Stimulated activated CD4-positive, alpha-beta T cell treated with anti-CD3 and anti-CD28 coated beads, TNF-alpha, amount 100 ng/mL, for 48 hours (primary cell): ENCODE measurements at places on chromosomes 13 and 19.

GRCh38 chr13:103695320-103695719, 629.1 kb upstream of the SLC10A2 start:
- no peak for DNase-seq

DNA sequence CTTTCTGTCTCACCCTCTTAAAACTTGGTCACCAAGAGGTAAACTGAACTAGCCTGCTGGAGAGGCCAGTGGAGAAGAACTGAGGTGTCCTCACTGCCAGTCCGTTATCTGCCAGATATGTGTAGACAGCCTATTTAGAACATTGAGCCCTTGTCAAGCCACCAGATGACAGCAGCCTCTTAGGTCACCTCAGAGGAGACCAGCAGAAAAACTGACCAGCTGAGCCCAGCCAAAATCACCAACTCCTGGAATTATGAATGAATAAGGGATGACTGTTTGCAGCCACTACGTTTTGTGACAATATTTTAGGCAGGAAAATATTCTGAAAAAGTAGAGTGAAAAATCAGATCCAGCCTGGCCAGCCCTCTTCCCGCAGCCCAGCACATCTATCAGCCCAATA, 513.9 kb downstream of the DCT start:
- DNase-seq: no peak

DNA sequence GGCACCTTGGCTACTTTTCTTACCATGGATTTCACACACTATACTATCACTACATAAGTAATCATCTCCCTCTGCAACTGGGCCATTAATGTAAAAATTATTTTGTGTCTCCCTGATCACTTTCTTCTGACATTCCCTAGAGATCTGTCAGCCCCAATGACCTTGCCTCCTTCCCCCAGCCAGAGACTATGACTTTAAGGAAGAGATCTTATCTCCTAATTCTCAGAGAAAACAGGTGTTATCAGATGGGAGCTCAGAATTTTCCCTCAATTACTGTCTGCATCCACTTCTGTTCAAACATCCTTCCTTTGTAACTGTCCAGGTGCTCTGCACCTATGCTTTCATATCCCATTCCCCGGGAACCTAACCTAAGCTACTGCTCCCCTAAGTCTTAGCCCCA, 397.5 kb downstream of the DIAPH3 start:
- no peak for DNase-seq

- no peak for DNase-seq
Measured at GRCh38 chr13:49754146-49754545, 38.3 kb downstream of the KPNA3 start.

DNA sequence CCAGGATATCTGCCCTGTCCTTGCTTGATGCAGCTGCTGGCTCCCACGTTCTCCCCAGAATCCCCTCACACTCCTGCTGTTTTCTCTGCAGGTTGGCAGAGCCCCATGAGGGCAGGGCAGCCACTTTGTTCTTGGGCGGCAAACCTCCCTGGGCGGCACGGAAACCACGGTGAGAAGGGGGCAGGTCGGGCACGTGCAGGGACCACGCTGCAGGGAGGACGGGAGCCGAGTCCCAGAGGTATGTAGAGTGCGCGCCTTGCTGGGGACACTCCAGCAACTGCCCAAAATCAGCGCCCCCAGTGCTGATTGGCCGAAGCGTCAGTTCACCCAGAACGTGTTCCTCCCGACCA, 30.3 kb upstream of the MIER2 start:
- DNase-seq: no peak

GRCh38 chr13:100899720-100900316, 225.2 kb upstream of the TMTC4 start:
- no peak for DNase-seq

DNA sequence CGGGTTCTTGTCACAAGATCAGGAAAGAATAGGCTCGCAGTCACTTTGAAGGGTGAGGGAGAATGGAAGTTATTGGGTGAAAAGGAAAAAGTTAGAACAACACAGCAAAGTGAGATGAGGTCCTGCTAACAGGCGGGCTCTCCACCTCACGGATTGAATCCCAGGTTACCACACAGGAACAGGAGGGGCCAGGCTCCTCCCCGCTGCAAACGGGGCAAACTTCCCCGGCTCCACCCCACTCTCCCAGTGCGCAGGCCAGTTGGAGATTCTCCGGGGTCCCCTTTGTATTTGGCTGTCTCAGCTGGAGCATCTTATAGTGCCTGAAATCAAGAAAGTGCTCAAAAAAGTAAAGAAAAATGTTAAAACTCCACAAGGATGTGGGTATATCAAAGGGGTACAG, 78.3 kb upstream of the IPO5 start:
- DNase-seq: no peak

GRCh38 chr13:94009701-94010100, 469.8 kb downstream of the DCT start:
- no peak for DNase-seq

GRCh38 chr19:1133471-1133929, 29.7 kb downstream of the GPX4 start:
- peak; percentile 83 for DNase-seq

- DNase-seq: no peak
Measured at GRCh38 chr19:54478677-54479266, 5.7 kb upstream of the CDC42EP5 start.

- DNase-seq: no peak
Measured at GRCh38 chr19:56403261-56403660, 871 bp upstream of the ZNF583 start.

DNA sequence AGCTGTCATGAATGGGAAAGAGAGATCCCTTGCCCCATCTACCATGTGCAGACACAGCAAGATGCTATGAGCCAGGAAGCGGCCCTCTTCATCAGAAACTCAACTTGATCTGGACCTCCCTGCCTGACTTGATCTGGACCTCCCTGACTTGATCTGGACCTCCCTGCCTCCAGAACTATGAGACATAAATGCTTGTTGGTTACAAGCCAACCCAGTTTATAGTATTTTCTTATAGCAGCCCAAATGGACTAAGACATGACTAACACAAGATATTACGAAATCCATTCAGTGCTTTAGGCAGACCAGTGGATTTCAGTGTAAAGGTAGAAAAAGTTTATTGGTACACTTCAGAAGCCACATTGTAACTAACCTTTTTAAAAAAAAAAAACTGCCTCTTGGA, 15.6 kb downstream of the PCID2 start:
- no peak for DNase-seq

DNA sequence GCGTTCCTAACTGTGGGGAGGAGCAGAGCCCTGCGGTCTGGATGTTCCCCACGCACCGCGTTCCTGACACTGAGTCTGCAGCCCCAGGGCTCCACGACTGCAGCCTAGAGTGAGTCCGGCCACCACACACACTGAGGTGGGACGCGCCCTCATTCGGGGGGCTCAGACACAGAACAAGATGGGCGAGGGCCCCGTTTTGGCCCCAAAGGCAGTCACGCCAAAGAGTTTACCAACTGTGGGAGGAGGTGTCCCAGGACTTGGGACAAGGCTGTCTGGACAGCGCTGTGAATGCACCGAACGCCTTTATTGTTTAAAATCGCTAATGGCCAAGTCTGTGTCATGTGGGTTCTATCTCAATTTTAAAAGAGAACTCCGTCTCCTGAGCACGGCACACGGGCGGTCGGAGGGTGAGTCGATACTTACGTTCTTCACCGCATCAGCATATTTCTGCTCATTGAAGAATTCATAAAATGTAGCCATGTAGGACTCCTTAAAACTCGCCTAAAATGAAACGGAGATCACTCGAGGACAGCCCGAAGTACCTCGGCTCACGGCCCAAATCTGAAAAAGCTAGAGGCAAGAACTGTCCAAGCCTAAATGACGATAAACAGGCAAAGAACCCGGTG, 35.2 kb upstream of the C13orf46 start:
- no peak for DNase-seq

GRCh38 chr13:35140831-35141230, 198.8 kb downstream of the NBEA start:
- DNase-seq: no peak

- no peak for DNase-seq
Measured at GRCh38 chr13:106161146-106161545, 374.3 kb downstream of the EFNB2 start.

GRCh38 chr19:6406401-6406800, 13.4 kb upstream of the GTF2F1 start:
- DNase-seq: no peak

DNA sequence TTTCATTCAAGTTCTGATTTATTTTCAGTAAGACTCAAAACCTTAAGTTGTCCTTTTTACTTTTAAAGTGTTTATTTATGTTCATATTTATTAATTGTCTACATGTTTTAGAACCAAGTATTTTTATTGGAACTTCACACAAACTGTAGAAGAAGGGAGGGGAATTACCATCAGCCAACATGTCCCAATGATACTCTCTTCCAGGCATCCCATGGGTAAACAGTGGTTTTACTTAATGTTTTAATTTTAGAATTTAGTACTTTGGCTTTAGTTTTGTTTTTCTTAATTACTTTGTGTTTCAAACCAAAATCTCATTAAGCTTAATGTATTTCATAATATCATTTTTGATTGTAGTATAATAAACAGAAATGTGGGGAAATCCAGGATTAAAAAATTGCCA, 5.2 kb downstream of the TNFSF13B start:
- no peak for DNase-seq

- DNase-seq: peak; percentile 69
Measured at GRCh38 chr19:48660852-48661710, 11.7 kb downstream of the NTN5 start.

DNA sequence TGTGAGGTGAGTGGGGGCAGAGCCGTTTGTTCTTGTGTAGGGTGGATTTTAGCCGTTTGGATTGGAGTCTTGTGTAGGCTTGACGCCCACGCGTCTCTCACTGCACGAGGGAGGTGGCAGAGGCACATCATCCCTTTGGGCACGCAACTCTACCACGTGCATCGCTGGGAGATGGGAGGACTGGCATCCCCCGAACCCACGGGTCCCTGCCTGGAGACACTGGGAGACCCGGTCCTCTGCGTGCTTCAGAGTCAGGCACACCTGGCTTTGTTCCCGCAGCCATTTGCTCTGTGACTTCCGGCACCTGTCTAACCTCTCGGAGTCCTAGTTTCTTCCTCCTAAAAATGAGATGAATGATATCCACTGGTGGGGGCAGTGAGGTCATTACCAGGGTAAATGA, 6.4 kb downstream of the ARHGEF7 start:
- DNase-seq: no peak

DNA sequence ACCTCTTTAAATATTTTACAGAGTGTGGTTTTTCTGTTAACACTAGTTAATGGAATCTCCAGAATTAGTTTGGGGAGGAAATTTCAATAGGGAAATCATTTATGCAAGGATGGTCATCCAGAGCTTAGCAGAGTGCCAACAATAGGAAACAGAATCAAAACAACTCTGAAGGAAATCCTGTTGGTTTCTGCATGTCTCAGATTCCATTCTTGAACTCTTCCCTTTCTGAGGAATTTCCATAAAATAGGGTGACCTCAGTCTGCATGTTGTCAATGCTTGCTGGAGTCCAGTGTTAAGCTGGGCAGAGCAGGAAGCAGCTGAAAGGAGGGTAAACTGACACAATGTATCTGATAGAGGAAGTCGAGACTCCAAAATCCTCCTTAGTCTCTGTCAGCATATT, 16.9 kb downstream of the CBY2 start:
- no peak for DNase-seq

GRCh38 chr13:97986835-97987234, 33.4 kb downstream of the IPO5 start:
- DNase-seq: no peak

GRCh38 chr19:13269348-13269747, 119.1 kb downstream of the IER2 start:
- DNase-seq: no peak

DNA sequence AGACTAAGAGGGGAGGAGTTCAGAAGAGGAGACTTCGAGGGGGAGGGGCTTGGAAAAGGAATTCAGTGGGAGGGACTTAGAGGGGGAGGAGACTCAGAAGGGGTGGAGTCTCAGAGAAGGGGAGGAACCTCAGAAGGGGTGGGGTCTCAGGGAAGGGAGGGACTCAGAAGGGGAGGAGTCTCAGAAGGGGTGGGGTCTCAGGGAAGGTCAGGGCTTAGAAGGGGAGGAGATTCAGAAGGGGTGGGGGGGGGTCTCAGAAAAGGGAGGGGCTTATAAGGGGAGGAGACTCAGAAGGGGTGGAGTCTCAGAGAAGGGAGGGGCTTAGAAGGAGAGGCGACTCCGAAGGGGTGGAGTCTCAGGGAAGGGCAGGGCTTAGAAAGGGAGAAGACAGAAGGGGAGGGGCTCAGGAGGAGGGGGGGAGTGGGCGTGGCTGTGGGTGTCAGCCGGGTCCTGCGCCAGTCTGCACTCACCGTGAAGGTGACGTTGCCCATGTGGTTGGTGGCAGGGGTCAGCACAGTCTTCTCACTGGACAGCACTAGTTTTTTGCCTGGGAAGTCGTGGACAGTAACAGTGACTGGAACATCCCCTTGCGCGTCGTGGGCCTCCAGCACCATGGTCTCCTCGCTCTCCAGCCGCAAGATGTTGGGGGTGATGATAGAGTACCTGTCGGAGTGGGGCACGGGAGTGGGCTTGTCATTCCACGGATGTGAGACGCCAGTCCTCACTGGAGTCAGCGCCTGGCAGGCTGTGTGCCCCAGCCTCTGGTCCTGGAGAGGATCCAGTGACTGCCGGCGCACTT, 1.5 kb downstream of the C3 start:
- DNase-seq: peak; percentile 24

DNA sequence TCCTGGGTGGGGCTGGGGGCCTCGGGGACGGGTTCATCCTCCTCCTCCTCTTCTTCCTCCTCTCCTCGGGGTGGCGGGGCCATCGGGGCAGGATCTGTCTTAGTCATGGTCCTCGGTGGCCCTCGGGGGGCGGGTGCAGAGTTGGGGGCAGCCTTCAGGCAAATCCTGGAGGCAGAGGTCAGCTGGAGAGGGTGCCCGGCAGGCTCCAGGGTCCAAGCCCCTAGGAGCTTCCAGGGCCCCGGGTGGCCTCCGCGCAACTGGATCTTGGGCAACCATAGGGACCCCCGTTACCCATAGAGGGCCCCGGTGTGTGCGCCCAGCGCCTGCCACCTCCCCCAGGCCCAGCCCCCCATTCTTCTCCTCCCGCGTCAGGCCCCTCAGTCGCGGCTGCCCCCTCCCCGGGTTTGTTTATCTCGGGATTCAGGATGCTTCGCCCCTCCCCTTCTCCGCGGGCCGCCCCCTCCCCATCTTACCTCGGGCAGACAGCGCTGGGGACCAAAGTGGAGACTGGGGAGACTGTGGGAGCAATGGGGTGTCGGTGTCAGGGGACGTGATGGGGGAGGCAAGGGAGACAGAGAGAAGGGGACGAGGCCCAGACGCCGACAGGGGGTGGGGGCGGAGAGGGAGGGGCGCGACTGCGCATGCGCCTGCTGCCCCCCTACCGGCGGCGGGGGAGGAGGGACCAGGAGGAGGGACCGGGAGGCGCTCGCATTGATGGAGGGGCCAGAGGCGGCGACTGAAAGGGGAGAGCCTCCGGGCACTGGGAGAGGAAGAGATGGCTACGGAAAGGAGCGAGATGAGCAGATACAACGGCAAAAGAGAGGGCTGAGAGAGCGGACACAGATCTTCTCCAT, at the start of gene CLIP3:
Gene CLIP3 (minus strand): TSS at position 623 of the 854 bp plus-strand sequence. CDS start 516 bp downstream, at position 107.
- DNase-seq: no peak

DNA sequence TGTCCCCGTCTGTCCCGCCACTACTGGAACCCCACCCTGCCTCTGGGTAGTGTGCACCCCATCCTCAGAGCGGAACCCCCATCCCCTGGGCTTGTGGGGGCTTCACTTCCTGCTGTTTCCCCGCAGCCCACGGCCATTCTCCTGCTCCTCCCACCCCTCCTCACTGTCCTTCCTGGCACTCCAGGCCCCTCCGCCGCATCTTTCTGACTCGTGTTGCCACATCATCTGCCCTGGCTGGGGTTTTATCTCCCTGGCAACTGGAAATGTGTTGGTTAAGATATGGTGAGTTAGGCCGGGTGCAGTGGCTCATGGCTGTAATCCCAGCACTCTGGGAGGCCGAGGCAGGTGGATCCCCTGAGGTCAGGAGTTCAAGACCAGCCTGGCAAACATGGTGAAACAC, 37.3 kb downstream of the KDM4B start:
- DNase-seq: no peak

GRCh38 chr13:113875837-113876281, 12.0 kb upstream of the GAS6 start:
- no peak for DNase-seq
